ENCODE measurements at places on chromosomes 12 and 14.

DNA sequence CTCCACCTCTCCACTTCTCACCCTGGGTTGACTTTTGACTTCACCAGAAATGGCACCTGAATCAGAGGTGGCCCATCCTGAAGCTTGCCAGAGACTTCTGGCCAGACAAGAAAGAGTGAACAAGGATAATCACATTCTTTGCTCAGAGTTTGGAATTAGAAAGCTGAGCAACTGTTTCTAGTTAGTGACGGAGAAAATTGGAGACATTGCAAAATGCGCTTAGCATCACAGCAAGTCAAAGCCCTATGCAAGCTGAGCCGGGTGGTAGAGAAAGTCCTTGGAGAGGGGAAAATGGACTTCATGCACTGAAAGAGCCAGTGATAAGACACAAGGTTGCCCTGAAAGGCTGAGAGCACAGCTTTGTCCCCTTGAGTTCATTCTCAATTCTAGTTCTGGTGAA, 161.8 kb downstream of the PAH start:
- no peak for DNase-seq

DNA sequence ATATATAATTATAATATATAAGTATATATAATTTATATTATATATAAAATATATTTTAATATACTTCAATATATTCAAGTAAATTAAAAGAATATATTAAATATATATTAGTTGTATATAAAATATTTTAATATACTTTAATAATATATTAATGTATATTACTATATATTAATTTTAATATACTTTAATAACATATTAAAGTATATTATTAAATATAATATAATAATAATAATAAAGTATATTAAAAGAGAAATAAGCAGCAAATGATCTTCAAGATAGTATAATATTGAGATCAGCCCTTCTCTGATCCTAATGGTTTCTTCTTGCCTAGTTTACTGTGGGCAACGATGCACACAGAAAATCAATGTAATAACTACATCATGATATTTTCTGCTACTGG, 2.3 kb downstream of the OR4M1 start:
- DNase-seq = no peak

DNA sequence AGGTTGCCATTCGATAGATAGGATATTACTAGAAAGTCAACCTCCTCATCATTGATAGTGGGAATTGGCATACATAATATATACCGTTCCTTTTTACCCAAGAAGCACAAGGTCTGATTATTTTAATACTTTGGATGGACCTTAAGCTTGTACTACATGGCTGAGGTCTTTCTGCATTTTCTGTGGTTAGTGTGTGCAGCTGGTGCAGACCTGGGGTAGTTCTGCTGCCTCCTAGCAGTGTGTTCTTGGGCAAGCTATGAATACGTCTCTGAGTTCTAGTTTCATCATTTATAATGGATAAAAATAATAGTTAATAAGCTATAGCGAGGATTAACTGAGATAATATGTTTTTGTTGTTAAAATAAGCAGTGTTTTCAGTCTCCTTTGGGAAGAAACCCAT, 2.2 kb downstream of the ZDHHC17 start:
- DNase-seq = no peak

- no peak for DNase-seq
Measured at GRCh38 chr14:105877645-105878044, 351.3 kb downstream of the TMEM121 start.

DNA sequence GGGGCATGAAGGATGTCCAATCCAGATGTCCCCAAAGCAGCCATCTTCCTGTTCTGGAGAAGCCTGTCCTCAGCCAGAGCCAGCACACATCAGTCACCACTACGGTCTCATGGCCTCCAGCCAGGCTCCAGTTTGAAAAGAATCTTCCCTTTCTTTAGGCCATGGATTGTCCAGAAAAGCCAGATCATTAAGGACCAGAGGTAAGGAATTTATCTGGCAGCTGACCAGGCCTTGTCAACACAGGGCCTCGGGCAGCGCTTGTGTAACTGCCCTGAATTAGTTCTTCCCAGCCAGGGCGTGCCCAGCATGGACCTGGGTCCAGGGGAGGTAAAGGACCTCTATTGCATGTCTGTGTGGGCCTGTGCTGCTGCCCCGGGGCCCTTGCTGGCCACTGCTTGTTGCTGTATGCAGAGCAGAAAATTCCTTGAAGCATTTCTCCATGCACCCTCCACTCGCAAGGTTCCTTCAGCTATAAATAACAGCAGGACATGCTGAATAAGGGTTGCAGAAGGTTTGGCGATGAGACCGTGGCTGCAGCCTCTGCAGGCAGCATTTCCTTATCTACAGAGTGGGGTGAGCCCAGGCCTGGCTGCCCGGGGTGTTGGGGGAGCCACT, 21.7 kb upstream of the VPS37B start:
- DNase-seq = no peak

DNA sequence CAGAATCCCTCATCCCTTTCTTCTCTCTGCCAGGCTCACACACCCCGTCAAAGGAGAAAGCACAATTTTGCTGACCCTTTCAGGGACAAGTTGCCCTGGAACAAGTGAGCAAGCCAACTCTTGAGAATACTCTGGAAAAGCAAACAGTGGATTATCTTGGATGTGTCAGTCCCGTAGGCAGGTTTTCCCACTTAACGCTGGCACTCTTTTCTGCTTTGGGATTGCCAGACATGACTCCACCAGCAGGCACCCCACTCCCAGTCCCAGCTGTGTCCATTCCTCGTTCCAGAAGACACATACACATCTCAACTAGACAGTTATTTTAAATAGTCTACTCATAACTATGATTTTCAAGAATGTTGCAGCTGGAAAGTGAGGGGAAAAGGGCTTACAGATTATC, 145.5 kb upstream of the CDKN3 start:
- DNase-seq = no peak

DNA sequence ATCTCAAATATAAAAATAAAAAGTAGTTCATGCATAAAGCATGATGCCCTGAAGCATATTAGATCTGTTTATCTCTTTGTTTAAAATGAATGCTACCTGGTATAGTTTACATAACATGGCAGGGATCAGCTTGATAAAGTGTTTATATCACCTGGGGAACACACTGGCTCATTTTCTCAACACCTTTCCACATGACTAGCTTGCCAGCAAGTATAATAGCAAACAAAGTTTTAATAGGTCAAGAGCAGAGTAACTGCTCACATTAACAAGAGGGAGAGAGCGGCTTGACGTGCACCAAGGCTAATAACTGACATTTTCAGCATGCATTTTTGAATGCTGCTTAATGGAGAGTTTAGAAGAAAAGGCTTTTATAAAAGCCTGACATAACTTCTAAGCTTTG, 246.4 kb downstream of the EGLN3 start:
- DNase-seq = no peak

DNA sequence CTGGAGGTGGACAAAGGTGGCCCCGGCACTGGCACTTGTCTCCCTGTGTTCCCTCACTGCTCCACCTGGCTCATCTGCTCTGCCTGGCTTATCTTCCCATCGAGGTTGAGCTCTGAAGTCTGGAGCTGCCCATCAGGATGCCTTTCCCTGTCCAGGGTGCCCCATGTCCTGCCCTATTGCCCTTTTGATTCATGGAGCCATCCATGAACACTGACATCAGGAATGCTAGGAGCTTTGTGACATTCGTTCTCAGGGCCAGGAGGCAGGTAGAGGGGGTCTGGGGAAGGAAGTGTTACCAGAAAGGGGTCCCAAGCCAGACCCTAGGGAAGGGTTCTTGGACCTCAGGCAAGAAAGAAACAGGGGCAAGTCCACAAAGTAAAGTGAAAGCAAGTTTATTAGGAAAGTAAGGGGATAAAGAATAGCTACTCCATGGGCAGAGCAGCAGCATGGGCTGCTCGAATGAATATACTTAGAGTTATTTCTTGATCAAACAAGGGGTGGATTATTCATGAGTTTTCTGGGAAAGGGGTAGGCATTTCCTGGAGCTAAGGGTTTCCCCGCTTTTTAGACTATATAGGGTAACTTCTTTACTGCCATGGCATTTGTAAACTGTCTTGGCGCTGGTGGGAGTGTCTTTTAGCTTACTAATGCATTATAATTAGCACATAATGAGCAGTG, 51.6 kb downstream of the RIN3 start:
- no peak for DNase-seq

DNA sequence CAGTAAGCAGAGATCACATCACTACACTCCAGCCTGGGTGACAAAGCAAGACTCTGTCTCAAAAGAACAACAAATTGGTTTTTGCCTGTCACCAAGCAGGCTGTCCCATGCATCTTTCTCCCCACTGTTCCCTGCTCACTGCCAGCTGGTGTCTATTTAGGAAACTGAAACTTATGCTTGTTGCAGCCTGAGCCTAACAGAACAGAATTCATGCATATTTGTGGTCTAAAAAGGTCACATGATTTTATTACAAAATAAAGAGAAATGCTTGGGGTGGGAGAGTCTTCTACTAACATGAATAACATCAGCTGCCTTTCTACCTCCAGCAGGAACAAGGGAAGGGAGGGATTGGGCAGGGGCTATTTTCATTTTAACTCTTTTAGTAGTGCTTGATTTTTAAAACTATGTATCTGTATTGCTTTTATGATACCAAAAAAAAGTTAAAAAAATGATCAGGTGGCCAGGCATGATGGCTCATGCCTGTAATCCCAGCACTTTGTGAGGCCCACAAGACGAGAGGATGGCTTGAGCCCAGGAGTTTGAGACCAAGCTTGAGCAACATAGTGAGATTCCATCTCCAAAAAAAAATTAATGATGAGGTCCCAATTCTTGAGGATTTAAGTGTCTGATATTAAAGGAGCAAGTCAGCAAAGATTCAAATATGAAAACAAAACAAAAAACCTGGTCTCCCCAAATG, 923 bp downstream of the STAT2 start:
- DNase-seq = no peak

GRCh38 chr12:105334001-105334400, 3.5 kb downstream of the C12orf75 start:
- no peak for DNase-seq

DNA sequence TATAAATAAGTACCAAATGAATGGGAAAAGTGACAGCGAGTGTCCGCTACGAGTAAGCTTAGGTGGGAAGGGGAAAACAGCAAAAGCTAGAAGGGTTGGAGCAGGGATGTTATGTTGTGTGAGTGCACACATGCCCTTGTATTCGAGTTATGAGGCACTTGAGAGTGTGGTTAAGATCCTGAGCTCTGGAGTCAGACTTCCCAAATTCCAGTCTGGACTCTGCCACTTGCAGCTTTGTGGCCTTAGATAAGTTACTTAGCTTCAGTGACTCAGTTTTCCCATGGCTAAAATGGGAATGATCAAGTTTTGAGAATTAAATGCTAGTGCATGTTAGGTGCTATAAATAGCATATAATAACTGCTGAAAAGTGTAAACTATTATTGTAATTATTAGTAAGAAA, 44.9 kb downstream of the KTN1 start:
- DNase-seq = no peak

GRCh38 chr14:78725086-78725485, 554.9 kb downstream of the NRXN3 start:
- no peak for DNase-seq

DNA sequence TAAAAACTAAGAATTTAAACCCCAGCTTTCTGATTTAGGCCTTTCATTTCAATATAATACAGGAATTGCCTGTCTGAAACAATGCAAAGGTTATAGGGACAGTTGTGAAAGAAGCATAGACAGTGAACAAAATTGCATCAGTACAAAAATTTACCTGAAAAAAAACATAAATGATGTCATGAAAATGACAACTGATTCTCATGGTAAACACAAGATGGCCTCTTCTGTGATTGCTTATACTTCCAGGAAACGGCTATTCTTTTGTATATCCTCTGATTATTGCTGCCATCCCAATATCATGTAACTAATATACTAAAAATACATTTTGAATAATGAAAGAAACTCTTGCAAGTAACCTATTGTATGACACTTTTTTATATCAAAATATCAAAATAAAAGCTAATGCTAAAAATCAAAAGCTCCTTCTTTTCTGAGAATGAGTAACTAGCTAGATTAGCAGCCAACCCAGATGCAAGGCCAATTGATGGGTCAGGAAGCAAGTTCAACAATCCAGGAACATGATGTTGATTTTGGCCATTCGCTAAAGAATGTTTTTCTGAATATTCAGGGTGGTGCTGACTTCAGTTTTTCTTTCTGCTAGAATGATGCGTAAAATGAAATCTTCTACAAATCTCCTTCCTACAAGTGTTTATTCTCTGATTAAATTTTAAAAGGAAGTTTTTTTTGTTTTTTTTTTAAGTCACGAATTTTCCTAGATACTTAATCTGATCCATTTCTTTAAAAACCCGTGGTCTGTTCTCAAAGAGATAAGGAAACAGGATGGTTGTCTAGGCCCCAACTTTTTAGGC, 83.6 kb downstream of the ALX1 start:
- DNase-seq = no peak

DNA sequence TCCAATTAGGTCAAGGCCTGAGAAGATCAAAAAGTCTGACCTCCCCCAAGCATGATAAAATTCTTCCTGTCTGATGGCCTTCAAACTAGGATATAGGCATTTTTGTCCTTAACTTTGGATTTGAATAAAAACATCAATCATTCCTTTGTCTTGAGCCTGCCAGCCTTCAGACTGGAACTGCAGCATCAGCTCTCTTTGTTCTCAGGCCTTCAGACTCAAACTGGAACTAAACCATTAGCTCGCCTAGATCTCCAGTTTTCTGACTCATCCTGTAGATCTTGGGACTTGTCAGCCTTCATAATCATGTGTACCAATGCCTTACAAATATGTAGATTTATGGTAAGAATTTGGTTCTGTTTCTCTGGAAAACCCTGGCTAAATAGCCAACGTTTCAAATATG, 721.7 kb downstream of the GALC start:
- no peak for DNase-seq

DNA sequence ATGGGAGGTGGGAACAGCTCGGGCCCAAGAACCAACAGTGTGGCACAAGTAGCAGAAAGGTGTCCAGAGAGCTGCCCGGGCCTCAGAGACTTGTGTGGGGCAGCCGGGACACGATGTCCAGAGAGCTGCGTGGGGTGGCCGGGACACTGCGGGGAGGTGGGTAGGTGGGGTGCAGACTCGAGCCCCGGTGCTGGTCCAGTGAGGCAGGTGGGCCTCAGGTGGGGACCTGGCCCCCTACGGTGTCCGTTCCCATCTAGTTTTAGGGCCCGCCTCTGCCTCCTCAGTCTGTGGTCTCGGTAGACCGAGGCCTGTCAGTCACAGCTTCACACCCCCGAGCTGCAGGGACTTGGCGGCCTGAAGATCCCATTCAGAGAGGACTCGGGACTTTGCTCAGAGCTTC, 6.3 kb upstream of the FBRSL1 start:
- no peak for DNase-seq

DNA sequence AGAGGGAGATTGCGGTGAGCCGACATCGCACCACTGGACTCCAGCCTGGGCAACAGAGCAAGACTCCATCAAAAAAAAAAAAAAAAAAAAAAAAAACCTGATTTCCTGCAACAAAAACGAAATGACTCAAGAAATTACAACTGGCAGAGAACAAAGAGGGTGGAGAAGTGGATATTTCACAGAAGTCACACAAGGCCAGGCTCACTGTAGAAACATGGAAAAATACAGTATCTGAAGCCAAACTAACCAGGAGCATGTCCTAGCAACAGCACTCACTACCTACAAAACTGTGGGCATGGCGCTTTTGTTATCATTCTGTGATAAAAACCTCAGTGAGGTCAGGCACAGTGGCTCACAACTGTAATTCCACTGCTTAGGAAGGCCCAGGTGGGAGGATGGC, 11.7 kb upstream of the MMP17 start:
- no peak for DNase-seq
